ENCODE measurements at places on chromosomes 7 and 10.

DNA sequence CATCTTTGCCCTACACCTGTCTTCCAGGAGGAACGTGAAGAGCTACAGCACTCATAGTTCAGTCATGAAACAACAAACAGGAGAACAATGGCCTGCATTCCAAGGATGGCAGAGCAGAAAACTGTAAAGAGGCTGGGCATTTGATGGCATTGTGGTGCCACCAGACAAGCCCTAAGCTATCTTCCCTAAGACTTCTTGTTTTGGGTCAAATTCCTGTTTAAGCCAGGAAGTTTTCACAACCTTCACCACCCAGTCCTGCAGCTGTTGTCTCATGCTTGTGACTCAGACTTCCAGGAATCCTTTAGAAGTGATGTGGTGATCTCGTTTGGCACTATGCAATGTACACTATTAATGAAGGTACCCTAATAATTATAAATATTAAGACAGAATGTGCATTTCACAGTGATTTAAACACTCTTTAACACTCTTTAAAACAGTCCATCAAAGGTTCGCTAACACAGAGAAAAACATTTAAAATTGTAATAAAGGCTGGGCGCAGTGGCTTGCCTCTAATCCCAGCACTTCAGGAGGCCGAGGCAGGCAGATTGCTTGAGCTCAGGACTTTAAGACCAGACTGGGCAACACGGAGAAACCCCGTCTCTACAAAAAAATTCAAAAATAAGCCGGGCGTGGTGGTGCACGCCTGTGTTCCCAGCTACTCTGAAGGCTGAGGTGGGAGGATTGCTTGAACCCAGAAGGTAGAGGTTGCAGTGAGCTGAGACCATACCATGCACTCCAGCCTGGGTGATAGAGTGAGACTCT, 2.7 kb upstream of the HERPUD2 start:
- DNase-seq: peak; percentile 34

- no peak for DNase-seq
Observed at GRCh38 chr7:119281181-119281846, 991.7 kb upstream of the KCND2 start.

DNA sequence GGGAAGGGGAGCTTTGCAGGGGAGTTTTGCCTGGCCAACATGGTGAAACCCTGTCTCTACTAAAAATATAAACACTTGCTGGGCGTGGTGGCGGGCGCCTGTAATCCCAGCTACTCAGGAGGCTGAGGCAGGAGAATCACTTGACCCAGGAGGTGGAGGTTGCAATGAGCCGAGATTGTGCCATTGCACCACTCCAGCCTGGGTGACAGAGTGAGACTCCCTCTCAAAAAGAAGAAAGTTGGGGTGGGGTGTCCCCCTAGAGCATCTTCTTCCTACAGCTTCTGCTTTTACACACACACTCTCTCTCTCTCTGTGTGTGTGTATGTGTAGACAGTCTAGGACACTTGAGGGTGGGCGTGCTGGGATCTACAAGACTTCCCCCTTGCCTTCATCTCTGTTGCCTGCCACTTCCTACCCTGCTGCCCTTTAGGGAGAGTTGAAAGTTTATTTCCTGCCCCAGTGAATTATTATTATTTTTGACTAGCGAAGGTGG, 21.7 kb downstream of the PLAU start:
- no peak for DNase-seq

GRCh38 chr10:128267581-128267980, 141.4 kb upstream of the MKI67 start:
- no peak for DNase-seq

DNA sequence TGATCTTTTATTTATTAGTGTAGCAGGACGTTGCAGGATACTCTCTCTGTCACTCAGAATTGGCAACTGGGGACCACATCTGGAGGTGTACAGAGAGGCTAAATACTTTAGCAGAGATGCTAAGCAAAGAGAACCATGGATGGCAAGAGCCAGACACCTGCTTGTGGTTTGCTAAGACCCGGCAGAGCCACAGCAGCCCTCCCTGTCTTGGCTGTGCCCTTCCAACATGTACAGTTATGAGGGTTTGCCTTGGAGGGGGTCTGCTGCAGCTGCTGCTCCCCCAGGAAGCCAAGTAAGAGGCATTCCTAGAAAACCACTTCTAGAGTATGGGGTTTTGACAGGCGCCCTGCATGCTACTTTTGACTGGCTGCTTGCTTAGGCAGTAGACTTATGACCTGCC, 5.1 kb downstream of the NPVF start:
- no peak for DNase-seq

GRCh38 chr10:98450618-98451017, 3.9 kb upstream of the HPS1 start:
- no peak for DNase-seq

DNA sequence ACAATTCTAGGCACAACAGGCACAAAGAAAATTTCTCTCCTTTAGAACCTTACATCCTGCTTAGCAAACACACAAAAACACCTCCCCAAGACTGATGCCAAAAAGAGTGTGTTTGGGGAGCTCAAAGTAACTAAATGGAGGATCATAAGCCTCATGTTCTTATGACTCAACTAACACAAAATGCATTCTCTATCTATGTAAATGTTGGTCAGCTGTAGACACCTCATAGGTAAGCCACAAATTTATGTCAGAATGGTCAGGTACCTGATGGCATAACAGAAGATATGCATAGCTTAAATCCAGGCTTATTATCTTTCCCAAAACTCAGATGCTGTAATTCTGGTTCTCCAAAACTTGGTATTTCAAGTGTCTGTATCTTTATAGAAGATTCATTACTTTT, 315.1 kb downstream of the C7orf25 start:
- DNase-seq: no peak

DNA sequence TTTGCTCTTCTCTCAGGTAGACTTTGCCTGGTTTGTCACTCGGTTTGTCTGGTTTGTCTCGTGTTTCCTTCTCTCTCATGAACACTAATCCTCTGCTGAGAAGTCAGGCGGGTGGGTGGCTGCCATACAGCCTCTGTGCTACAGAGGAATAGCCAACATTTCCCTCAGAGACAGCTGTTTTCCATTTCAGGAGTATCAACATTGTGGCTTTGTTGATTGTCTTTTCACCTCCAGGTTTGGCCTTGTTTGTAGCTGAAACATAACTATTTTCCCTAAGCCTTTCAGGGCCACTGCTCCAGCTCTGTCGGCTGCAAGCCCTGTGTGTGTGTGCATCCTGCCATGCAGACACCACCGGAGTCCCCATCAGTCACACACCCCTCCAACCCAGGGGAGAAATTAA, 122.8 kb downstream of the BAMBI start:
- no peak for DNase-seq

DNA sequence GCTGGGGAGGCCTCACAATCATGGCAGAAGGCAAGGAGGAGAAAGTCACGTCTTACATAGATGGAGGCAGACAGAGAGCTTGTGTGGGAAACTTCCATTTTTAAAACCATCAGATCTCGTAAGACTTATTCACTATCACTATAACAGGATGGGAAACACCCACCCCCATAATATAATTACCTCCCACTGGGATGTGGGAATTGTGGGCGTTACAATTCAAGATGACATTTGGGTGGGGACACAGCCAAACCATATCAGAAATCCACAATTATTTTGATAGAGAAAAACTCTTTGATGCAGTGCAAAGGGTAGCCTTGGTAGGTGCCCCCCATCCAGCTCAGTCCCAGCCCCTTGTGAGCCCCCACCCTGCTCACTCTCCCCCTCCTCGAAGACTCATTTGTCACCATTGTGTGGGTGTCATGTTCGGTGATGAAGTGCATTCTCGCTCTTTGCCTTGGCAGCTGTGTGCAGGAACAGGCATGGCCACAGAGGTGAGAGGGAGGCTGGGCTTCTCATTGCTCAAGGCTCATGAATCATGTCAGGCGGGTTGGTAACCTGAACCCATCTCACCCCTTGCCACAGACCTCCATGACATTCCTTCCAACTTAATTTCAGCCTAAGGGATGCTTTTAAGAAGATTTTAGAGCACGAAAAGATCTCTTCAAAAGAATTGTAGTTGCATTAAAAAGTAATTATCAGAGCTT, 75.9 kb downstream of the BUB3 start:
- no peak for DNase-seq

- no peak for DNase-seq
Observed at GRCh38 chr7:20798081-20798693, 11.5 kb upstream of the SP8 start.

- no peak for DNase-seq
Observed at GRCh38 chr7:91910171-91910570, 29.7 kb upstream of the MTERF1 start.

DNA sequence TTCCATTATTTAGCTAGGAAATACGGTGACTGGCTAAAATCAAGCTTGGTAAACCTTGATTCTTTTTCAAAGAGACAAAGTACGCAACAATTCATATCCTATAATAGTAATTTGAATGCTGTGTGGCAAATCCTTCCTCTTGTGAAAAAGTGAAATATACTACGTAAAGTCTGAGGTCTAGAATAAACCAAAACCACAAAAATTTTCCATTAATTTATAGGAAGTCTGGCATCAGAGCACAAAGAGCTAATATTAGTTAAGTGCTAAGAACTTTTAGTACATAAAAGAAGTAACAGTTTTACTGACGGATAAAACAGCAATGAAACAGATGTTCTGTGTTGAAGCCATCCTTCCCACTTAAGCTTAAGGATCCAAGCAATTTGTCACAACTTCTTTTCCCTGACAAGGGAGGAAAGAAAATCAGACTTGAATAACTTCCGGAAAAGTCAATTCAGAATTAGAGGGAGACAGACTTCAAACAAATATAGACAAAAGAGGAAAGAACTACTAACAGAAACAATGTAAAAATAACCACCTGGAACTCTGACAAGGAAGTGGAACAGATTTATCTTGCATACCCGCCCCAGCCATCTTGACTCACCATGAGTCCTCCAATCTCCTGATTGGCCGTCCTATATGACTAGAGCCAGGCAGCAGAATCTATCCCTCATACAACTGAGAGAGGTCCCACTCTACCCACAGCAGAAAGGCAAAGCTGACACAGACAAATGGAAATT, 34.6 kb downstream of the RHEB start:
- peak; percentile 55 for DNase-seq

DNA sequence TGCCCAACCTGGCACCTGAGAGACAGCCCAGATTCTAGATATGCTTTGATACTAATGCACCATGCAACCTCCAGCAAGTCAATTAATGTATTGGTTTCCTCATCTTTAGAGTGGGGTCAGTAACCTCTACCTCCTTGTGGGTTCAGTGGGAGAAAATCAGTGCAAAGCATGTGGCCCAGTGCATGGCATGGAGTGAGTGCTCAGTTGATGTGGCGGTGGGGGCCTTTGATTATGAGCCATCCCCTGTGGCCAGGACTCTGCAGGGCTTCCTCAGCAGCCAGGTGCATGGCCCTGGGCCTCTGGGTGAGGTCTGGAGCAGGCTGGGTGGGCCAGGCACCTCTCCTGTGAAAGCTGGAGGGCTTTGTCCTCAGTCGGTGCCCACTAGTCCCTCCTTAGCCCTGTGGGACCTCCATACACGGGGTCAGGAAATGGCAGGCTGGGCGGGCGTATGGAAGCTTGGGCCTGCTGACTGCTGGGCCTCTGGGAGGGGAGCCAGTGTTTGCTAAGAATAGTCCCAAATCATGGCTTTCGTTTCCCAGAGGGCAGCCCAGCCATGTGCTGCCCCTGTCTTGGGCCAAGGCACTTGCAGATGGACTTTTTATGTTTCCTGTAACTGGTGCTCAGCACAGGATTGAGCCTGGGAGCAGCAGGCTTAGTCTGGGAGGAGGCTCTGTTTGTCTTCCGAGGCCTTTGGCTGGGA, 3.4 kb downstream of the PALD1 start:
- DNase-seq: no peak

DNA sequence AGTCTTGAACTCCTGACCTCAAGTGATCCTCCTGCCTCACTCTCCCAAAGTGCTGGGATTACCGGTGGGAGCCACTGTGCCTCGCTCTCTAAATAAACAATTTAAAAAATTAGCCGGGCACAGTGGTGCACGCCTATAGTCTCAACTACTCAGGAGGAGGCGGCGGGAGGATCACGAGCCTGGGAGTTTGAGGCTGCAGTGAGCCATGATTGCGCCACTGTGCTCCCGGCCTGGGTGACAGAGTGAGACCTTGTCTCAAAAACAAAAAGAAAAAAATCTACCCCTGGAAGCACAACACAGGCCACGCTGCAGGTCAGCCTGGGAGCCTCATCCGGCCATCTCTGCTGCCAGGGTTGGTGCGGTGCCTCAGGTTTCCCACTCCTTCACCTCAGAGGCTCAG, 3.8 kb upstream of the EIF3B start:
- DNase-seq: no peak

DNA sequence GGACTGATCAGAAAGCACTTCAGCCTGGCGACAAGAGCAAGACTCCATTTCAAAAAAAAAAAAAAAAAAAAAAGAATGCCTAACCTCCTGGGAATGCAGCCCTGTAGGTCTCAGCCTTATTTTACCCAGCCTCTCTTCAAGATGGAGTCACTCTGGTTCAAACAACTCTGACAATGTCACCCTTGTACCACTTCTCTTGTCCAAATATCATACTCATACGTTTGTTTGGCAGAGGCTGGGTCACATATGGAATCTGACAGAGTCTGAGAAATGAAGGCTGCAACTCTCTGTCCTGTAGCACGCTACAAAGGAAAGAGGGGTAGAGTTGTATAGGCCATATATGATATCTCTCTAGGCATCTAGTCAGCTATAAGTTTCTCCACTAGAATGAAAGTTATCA, 58.6 kb upstream of the GSAP start:
- DNase-seq: no peak

GRCh38 chr10:75870039-75870645, 438.7 kb downstream of the LRMDA start:
- DNase-seq: no peak

GRCh38 chr10:119520283-119520682, 22.2 kb downstream of the RGS10 start:
- DNase-seq: no peak

- DNase-seq: no peak
Observed at GRCh38 chr7:26843705-26844104, 20.7 kb downstream of the SKAP2 start.

DNA sequence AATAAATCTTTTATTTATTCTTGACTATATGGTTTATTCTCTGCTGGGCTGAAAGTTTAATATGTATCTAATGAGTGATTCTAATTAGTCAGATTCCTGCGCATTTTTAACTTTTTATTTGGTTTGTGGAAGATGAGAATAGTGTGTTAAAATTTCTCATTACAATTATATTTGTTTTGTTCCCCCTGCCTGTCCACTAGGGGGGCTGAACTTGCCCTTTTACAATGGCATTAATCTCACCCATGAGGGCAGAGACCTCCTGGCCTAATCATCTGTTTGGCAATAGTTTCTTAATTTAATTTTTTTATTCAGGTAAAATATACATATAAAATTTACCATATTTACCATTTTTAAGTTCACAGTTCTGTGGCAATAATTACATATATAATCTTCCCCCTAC, 278.5 kb upstream of the NPY start:
- DNase-seq: no peak

GRCh38 chr10:118583611-118584010, 11.8 kb downstream of the PRLHR start:
- DNase-seq: no peak
